ENCODE measurements at places on chromosomes 1 and 21.
A peak's percentile ranks its signal among the peaks of the same experiment; 100 is the strongest.

DNA sequence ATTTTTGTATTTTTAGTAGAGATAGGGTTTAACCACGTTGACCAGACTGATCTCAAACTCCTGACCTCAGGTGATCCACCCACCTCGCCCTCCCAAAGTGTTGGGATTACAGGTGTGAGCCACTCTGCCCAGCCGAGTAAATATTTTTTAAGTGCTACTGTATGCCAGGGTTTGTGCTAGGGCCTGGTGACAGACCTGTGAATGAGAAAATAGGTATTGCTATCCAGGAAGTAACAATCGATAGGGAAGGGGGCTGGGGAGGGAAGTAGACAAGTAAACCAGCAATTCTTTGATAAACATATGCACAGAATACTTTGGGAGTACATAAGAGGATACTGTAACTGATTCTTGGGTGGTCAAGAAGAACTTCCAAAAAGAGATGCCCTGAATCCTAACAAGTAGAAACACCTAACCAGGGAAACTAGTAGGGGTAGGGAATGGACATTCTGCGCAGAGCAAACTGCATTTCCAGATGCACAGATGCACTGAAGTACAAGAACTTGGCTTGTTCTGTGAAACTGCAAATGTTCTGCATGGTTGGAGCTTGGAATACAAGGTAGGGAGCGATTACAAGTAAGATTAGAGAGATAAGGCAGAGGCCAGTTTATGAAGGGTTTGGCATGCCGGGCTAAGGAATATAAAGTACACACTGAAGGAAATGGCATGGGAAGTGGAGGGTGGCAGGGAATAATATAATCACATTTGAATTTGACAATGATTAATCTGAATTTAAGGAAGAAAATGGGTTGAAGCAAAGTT, 19.0 kb upstream of the DOCK7 start:
- no peak for DNase-seq

DNA sequence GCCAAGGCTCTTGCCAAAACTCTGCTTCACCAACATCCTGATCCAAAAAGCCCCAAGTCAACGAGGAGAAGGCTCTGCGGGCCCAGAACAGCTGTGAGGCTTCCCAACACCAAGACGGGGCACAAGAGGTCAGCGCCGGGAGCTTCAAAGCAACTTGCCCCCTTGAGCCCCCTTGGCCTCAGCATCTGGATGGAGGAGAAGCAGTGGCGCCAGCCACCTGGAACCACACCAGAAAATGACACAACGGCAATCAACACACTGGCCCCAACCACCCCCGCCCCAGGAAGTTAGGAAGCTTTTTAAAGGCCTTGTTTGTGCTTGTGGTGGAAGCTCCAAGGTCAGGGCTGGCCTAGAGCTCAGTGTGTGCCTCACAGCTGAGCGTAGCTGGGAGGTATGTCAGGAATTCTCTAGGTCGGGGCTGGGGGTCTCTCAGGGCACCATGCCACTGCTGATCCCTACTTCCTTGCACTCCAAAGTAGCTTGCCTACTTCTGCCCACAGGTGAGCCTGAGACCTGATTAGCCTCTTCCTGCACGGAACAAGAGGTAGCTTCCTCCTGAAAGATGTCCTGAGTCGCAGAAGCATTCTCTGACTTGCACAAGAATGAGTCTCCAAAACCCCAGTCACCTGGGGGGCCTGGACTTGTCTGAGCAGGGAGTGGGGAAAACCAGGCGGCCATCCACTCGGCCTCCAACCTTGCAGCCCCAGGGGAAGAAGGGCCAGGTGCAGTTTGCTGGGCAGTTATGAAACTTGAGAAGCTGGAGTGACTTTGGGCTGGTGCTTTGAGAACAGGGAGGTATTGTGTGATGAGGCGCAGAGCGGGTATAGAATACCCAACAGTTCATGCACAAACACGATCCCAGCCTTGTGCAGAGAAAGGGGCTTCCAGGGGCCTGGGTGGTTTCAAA, 9.7 kb upstream of the SRP9 start:
- DNase-seq, result no peak

DNA sequence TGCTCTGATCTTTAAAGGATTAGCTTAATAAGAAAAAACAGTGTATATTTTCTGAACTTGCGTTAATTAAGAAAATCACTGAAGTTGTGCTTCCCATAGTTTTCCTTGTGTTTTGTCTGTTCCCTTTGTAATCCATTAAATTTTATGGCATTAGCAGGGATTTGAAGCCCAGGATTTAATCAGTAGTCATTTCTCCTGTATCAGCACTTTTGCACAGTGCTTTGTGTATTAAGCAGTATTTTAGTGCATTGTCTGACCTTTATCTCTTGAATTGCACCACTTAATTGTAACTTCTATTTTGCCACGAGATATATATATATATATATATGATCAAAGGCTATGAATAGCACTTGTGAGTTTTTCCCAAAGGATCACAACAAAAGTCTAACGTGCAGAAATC, 133.7 kb downstream of the S1PR1 start:
- no peak for DNase-seq

- DNase-seq, result peak; percentile 79
Measured at GRCh38 chr1:109113590-109114341, at the start of gene ELAPOR1. Gene ELAPOR1 (plus strand): TSS chr1:109114115. CDS start chr1:109114184, 69 bp downstream.

GRCh38 chr1:155856975-155857930, at the start of gene GON4L:
Gene GON4L (minus strand): TSS chr1:155857214. CDS start chr1:155853780, 3,434 bp downstream.
- peak; percentile 86 for DNase-seq

DNA sequence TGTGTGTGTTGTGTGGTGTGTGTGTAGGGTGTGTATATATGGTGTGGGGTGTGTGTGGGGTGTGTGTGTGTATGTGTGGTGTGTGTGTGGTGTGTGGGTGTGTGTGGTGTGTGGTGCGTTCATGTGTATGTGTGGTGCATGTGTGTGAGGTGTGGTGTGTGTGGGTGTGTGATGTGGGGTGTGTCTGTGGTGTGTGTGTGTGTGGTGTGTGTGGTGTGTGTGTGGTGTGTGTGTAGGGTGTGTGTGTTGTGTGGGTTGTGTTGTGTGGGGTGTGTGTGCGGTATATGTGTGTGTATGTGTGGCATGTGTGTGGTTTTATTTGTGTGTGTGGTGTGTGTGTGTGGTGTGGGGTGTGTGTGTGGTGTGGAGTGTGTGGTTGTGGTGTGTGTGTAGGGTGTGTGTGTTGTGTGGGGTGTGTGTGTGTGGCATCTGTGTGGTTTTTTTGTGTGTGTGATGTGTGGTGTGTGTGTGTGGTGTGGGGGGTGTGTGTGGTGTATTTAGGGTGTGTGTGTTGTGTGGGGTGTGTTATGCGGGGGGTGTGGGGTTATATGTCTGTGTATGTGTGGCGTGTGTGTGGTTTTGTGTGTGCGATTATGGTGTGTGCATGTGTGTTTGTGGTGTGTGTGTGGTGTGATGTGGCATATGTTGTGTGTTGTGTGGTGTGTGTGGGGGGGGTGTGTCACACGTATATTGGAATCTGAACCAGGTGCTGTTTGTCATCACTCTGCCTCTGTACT, 17.1 kb upstream of the ZBTB21 start:
- no peak for DNase-seq

DNA sequence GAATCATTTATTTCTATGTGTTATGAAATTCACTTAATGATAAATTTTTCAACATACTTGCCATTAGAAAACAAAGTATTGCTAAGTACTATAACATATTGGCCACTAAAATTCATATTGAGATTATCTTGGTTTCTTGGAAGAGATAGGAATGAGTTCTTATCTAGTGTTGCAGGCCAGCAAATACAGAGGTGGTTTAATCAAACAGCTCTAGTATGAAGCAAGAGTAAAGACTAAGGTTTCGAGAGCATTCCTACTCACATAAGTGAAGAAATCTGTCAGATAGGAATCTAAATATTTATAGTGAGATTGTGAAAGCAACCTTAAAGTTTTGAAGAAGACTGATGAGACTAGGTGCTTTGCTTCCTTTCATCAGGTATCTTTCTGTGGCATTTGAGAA, 37.9 kb upstream of the FOXE3 start:
- no peak for DNase-seq

GRCh38 chr1:47687631-47688460, 250.0 kb downstream of the FOXD2 start:
- DNase-seq, result no peak

DNA sequence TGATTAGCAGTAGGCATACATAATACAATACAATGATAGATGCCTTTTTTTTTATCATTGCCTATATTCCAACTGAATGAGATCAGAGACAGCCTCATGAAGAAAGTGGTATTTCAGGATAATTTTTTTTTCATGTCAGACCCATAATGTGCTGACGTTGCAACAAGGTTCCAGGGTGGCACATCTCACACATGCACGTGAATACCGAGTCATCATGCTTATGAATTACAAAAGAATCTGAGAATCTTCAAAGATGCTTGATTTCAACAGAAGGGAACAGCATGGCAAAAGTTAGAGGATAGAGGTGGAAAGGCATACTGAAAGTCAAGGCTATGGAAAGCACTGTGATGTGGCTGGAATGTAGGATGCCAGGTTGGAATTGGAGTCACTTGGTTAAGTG, 5.0 kb upstream of the RNF11 start:
- DNase-seq, result no peak

DNA sequence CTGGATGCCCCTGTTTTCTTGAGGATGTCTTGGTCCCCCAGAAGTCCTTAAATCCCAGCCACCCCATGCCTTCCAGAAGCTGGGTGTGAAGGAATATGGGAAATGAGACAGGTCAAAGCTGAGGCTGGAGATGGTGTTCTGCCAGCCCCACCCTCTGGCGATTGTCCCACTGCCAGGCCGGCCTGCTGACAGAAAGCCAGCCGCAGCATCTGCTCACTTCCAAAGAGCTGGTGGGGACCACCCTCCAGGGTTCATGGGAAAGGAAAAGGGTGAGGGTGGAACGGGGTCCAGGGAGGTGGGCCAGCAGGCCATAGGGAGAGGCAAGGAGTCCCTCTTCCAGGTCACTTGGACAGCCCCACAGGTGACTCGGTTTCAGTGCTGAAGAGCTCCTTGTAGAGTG, 1.9 kb upstream of the LINGO4 start:
- DNase-seq, result no peak

- DNase-seq, result peak; percentile 41
Measured at GRCh38 chr1:155082301-155083051, 3.8 kb downstream of the EFNA3 start.
